ENCODE measurements at places on chromosomes 16 and 17.

DNA sequence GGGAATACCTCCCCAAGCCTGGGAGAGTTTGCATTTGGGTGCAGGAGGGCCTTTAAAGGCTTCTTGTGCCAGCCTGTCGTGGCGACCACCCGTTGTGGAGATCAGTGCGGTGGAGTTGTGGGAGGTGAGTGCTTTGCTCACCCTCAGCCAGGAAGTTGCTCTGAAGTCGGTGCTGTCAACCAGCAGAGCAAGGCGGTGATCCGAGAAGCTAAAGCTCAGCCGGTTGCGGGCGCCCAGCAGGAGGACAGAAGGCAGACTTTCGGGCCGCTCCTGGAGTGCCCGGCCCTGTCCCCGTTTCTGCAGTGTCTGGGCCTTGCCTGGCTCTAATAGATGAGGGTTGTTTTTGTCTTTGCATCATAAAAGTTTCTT, 1.4 kb downstream of the UBE2I start:
- DNase-seq = no peak

GRCh38 chr17:3870871-3871306, 22.0 kb downstream of the CAMKK1 start:
- DNase-seq = no peak

DNA sequence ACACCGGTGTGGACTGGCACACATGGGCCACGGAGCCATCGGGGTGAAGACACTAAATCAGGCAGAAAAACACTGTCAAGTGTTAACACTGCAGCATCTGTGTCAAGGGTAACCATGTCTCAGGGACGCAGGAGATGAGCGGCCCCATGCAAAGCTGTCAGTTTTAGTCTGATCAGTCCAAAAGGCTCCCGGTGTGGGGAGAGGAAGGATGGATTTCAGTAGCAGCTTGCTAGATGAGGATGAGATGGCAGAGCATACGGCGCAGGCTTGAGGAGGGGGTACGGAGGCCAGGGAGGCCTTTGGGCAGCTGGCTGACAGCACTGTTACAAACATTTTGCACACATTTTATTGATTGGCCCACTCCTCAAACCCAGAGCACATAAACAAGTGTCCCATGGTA, 98.1 kb downstream of the GNAO1 start:
- no peak for DNase-seq

GRCh38 chr16:50834701-50835100, 92.8 kb downstream of the CYLD start:
- DNase-seq = no peak

GRCh38 chr17:72387487-72387886, 266.7 kb downstream of the SOX9 start:
- no peak for DNase-seq

DNA sequence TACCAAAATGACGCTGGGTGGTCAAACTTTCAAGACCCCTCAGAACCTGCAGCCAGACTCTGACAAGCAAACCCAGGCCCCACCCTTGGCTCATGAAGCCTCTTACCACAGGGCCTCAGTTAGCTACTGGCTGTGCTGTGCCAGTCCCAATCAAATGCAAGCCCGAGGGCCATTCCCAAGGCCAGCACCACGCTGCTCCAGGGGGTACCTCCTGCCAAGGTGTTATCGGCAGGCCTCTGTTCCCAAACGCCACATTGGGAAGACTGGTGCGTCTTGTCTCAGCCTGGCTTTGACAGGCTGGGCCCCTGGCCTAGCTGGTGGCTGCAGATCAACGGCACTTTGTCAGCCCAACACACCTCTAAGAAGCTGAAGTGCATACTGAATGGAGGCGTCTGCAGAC, 35.8 kb upstream of the NOG start:
- no peak for DNase-seq

- DNase-seq = no peak
Observed at GRCh38 chr17:44049294-44050060, 17.0 kb downstream of the LSM12 start.
